Colonic mucosa (tissue), 4 donors: ENCODE measurements at places on chromosomes 4 and X. TPM values are rescaled to one million over a fixed set of nuclear protein-coding genes. Genes with fewer than 3 reads are reported as not detected.

The IQCM gene
- 5.2 TPM for total RNA-seq

DNA sequence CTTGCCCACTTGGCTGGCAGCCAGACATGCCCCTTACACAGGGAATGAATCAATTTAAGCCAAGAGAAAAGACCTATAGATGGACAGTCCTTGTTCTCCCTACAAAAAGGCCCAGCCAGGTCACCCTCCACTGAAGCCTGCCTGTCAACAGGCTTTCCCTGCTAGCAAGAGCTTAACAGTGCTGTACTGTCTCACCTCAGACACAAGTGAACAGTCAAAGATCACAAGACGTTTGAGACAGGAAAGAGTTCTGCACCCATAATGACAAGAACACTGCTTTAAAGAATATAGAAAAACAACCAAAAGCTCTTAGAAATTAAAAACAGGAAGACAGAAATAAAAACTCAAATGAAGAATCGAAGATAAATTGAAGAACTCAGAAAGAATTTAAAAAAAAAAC, 4.6 kb downstream of the RNF175 start:
- no peaks in the 10 kb centered on the region for H3K36me3 ChIP-seq
- DNase-seq, result no peak
- no peak overlapping the region for H3K4me3 ChIP-seq
- no peaks in the 10 kb centered on the region for H3K4me1 ChIP-seq

- no peak overlapping the region for H3K4me3 ChIP-seq
- no peak overlapping the region for H3K27ac ChIP-seq
- no peaks in the 10 kb centered on the region for H3K4me1 ChIP-seq
- no peaks in the 10 kb centered on the region for H3K36me3 ChIP-seq
- no peak for DNase-seq
Measured at GRCh38 chrX:1449036-1449822, 3.5 kb downstream of the ASMTL start.

- no peak overlapping the region for H3K4me3 ChIP-seq
- peaks cover 33% of the 10 kb centered on the region for H3K27me3 ChIP-seq
- H3K27ac ChIP-seq, result no peak overlapping the region
- DNase-seq, result no peak
- no peaks in the 10 kb centered on the region for H3K4me1 ChIP-seq
- no peaks in the 10 kb centered on the region for H3K36me3 ChIP-seq
Measured at GRCh38 chr4:3875466-3875865, 109.3 kb downstream of the ADRA2C start.

DNA sequence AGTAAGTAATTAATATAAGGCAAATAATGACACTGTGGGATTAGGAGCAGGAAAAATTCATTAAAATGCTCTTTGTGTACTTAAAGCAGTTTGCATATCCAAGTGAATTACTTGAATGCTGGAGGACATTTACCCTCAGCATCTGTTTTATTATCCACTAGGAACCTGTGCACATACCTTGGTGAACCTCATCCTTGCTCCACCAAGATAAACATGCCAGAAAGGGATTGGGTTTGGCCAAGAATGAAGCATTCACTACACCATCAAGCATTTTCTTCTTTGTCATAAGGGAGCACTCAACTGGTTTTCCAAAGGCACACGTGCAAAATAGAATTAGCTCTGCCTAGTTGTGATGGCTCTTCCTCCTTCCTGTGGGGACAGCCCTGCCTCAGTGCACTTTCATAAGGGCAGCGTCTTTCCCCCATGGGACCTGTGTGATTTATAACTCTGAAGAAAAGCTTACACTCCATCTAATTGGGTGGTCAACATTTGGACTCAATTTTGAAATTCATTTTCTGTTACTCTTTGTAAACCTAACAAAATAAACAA, 291.7 kb downstream of the USP46 start:
- no peak overlapping the region for H3K4me3 ChIP-seq
- no peak for DNase-seq
- H3K27me3 ChIP-seq, result no peaks in the 10 kb centered on the region
- no peaks in the 10 kb centered on the region for H3K4me1 ChIP-seq
- no peaks in the 10 kb centered on the region for H3K36me3 ChIP-seq
- no peak overlapping the region for H3K27ac ChIP-seq

DNA sequence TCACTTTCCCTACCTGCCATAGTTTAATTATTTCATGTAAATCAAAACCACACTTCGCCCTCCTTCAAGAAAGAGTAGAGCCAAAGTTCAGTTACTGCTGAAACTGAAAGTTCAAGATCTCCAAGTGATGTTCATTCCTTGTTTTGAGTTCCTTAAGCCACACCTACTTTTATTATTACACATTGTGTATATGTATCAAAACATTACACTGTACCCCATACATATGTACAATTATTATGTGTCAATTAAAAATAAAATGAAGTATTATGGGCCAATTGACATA, 892.3 kb upstream of the NDST4 start:
- no peak overlapping the region for H3K27ac ChIP-seq
- no peaks in the 10 kb centered on the region for H3K36me3 ChIP-seq
- H3K4me3 ChIP-seq, result no peak overlapping the region
- H3K27me3 ChIP-seq, result no peaks in the 10 kb centered on the region
- H3K4me1 ChIP-seq, result no peaks in the 10 kb centered on the region

GRCh38 chrX:64205441-64205734, at the start of gene AMER1:
TSS of gene AMER1 (minus strand) at chrX:64205708. CDS start at chrX:64193286, 12,422 bp downstream.
- no peaks in the 10 kb centered on the region for H3K36me3 ChIP-seq
- no peaks in the 10 kb centered on the region for H3K27me3 ChIP-seq
- no peaks in the 10 kb centered on the region for H3K4me1 ChIP-seq
- H3K27ac ChIP-seq, result peak within 1 kb of the TSS; percentile 94

The SNCA gene
- 1.2 TPM for total RNA-seq

GRCh38 chr4:92514627-92515026, 210.9 kb downstream of the GRID2 start:
- no peak overlapping the region for H3K27ac ChIP-seq
- H3K4me1 ChIP-seq, result no peaks in the 10 kb centered on the region
- no peak for DNase-seq
- H3K4me3 ChIP-seq, result no peak overlapping the region
- H3K27me3 ChIP-seq, result no peaks in the 10 kb centered on the region
- H3K36me3 ChIP-seq, result no peaks in the 10 kb centered on the region

The GLRB gene
- total RNA-seq, result 0.37 TPM

GRCh38 chr4:123748806-123749205, 352.2 kb downstream of the SPRY1 start:
- H3K27me3 ChIP-seq, result no peaks in the 10 kb centered on the region
- H3K36me3 ChIP-seq, result no peaks in the 10 kb centered on the region
- H3K4me1 ChIP-seq, result no peaks in the 10 kb centered on the region
- no peak overlapping the region for H3K4me3 ChIP-seq
- no peak for DNase-seq

The DOCK11 gene
- 8.7 TPM for total RNA-seq

The JCHAIN gene
- total RNA-seq, result 392 TPM

- peaks cover 5% of the 10 kb centered on the region for H3K27me3 ChIP-seq
- H3K36me3 ChIP-seq, result no peaks in the 10 kb centered on the region
- H3K4me3 ChIP-seq, result no peak overlapping the region
- H3K4me1 ChIP-seq, result no peaks in the 10 kb centered on the region
- no peak overlapping the region for H3K27ac ChIP-seq
Measured at GRCh38 chr4:3679851-3680311, 86.3 kb upstream of the ADRA2C start.

DNA sequence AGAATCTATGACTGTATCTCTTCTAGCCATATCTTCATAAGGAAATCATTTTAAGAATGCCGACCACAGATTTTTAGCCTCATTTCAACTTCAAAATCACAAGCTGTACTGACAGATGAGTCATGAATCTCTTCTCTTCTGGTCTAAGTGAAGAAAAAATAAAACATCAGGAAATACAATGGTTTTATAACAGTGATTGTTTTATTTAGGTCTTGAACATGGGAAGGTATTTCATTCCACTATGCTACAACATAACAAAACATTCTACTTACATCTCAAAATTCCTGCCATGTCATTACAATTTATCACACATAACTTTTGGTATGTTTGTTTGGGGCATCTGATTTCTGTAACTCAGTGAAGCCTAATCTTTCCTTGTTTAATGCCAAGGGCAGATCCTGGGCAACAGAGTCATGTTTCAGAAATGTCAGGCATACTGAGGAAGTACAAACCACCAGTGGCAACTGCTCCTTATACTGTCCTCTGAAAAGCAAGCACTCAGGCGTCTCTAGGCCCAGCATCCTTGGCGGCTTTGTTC, 325.0 kb downstream of the PDHA2 start:
- H3K27me3 ChIP-seq, result no peaks in the 10 kb centered on the region
- H3K36me3 ChIP-seq, result no peaks in the 10 kb centered on the region
- no peak for DNase-seq
- H3K27ac ChIP-seq, result no peak overlapping the region
- H3K4me3 ChIP-seq, result no peak overlapping the region
- H3K4me1 ChIP-seq, result no peaks in the 10 kb centered on the region

The SLC9B1 gene
- not detected for total RNA-seq

- no peaks in the 10 kb centered on the region for H3K4me1 ChIP-seq
- H3K4me3 ChIP-seq, result no peak overlapping the region
- no peak for DNase-seq
- no peaks in the 10 kb centered on the region for H3K27me3 ChIP-seq
- no peak overlapping the region for H3K27ac ChIP-seq
Measured at GRCh38 chr4:83917572-83917971, 381.7 kb downstream of the GPAT3 start.

GRCh38 chr4:183405303-183405702, 39.1 kb upstream of the CDKN2AIP start:
- no peaks in the 10 kb centered on the region for H3K27me3 ChIP-seq
- no peaks in the 10 kb centered on the region for H3K4me1 ChIP-seq
- DNase-seq, result no peak
- H3K36me3 ChIP-seq, result no peaks in the 10 kb centered on the region
- no peak overlapping the region for H3K4me3 ChIP-seq

DNA sequence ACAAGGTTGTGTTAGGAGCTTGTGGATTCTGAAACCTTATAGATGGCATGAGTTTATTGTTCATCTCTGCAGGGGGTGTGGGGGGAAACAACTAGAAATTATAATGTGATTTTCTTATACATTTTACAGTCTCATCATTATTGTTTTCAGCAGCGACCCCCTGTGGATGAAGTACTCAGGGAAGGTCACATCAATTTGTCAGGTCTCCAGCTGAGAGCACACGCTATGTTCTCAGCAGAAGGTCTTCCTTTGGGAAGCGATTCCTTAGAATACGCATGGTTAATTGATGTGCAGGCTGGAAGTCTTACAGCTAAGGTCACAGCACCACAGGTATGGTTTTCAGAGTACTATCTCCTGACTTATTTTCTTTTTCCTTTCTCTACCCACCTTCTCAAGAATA, 72.2 kb downstream of the BLTP1 start:
- no peaks in the 10 kb centered on the region for H3K27me3 ChIP-seq
- no peak overlapping the region for H3K27ac ChIP-seq
